T-helper 2 cell treated with Interferon-gamma antibody and Interleukin-4, amounts not matched to agents 100 ng/mL and 5 ng/mL, for 36 hours (primary cell): ENCODE measurements at places on chromosomes 2 and 18. TPM values are rescaled to one million over a fixed set of nuclear protein-coding genes. Genes with fewer than 3 reads are reported as not detected.

HMSD gene
- total RNA-seq: 1.2 and 3.3 TPM in 2 replicates

C1QL2 gene
- total RNA-seq: not detected in 2 replicates

LBX2 gene
- 0.39 and 0.50 TPM in 2 replicates for total RNA-seq

GALNT13 gene
- total RNA-seq: 0.14 and 0.18 TPM in 2 replicates

MGAT4A gene
- total RNA-seq: 69.5 and 73.7 TPM in 2 replicates

LHCGR gene
- not detected in 2 replicates for total RNA-seq

BUB1 gene
- total RNA-seq: 107 and 114 TPM in 2 replicates

MC2R gene
- total RNA-seq: not detected in 2 replicates

ADAM23 gene
- 0.18 TPM in 2 replicates for total RNA-seq

PRSS56 gene
- total RNA-seq: not detected in 2 replicates

UGT1A10 gene
- total RNA-seq: not detected in 2 replicates

AFF3 gene
- 4.1 and 6.0 TPM in 2 replicates for total RNA-seq
